ENCODE measurements at places on chromosomes 2 and 18. TPM values are rescaled to one million over a fixed set of nuclear protein-coding genes. Genes with fewer than 3 reads are reported as not detected.

The CPLX4 gene
- total RNA-seq, result not detected

The TEX51 gene
- total RNA-seq, result not detected

The IL1A gene
- 0.15 TPM for total RNA-seq

The TUBA3D gene
- not detected for total RNA-seq

The GPR35 gene
- total RNA-seq, result 6.8 TPM

The KCNK3 gene
- total RNA-seq, result not detected

The UGT1A5 gene
- total RNA-seq, result not detected

All from CD4-positive, alpha-beta memory T cell (primary cell).